Stimulated activated CD4-positive, alpha-beta T cell treated with anti-CD3 and anti-CD28 coated beads, TNF-alpha, amount 100 ng/mL, for 1 hour (primary cell): ENCODE measurements at places on chromosomes 11 and 22.

DNA sequence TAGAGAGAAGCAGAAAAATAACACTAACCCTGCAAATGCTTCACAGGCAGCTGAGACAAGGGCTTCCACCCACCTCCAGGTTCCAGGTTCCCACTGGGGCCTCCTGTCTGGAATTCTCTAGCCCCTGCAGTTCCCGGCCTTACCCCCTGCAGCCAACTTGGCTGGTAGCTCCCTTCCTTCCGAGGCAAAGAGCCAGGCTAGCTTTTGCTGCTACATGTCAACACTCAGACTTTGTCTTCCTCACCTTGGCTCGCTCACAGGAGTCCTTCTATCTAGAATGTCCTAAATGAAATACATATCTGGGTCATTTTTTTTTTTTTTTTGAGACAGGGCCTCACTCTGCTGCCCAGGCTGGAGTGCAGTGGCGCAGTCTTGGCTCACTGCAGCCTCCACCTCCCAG is 9.9 kb upstream of the TTLL1 start:
- DNase-seq: no peak

DNA sequence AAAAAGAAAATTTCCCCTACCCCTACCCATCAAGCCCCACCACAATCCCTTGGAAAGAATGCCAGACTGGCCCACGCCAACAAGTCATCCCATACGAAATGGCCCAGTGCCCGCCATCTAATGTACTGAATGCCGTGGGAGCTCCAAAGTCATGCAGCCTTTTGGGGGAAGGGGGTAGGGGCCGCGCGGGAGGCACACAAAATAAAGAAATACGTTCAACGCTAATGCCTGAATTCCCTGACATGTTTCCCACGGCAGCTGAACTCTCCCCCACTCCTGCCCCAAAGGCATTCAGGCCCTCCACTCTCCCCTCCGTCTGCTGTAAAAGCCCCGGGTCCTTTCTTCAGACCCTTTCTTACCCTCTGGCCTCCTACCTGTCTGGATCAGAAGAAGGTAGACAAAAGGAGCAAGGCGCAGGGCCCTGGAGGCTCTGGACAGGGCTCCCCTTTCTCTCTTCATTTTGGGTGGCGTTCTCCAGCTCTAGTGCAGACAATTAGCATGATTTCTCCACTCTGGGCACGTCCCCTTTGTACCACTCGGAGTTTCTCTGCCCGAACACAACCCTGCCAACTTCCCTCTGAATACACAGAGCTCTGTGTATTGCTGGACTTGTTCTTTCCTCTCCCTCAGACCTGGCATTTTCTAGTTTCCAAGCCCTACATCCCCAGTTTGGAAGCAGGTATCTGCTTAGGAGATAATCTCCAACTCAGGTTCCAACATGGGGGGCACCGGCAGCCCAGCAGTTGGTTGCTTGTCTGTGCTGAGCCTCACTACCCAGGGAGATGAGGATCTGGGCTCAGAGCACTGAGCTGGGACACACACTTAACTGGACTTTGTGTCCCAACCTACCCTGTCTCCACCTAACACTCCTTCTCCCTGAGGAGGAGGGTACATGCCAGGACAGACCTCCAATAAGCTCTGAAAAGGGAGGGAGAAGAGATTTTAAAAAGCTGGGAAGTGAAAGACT is at the start of gene HEPACAM:
Gene HEPACAM, minus strand, starts transcription at position 500 of the 967 bp plus-strand sequence. Its CDS starts 41 bp downstream, at position 459.
- DNase-seq: no peak

DNA sequence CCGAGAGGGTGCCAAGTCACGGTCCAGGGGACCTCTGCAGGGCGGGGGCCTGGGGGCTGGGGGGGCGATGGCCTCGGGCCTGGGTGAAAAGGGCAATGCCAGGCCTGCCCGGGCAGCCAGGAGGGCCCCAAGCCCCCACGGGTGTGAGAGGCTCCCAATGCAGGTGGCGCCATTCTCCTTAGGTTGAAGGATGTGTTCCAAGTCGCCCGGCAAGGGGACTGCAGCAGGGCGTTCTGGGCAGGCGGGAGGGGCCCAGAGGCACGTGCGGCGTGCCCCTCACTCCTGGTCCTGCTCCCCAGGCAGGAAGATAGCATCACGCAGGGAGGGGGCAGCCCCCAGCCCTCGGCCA is 730 bp upstream of the TNNI2 start:
- no peak for DNase-seq

DNA sequence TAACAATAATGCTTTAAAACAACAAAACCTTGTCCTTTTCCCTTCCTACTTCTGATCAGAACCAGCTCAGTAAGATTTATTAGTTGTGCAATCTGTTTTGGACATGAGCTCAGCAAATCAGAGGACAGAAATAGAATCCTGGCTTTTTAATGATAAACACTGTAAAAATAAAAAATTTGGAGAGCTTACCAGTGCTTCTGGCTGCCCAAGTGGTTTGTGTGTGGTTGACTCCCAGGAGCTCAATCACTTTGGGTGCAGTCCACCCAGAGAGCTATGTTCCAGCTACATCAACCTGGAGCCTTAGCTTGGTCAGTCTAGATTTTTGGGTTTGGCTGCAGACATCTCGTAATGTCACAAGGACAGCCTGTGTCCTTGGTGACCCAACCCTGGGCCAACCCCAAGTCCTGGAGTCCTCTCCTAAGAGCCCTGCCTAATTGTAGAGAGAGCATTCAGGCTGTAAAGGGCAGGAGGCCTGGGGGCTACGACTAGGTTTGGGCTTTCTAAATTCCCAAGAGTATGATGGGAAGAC is 28.5 kb downstream of the CD44 start:
- DNase-seq: no peak

- no peak for DNase-seq
These were observed 23.1 kb downstream of the MN1 start for GRCh38 chr22:27778294-27779090.

DNA sequence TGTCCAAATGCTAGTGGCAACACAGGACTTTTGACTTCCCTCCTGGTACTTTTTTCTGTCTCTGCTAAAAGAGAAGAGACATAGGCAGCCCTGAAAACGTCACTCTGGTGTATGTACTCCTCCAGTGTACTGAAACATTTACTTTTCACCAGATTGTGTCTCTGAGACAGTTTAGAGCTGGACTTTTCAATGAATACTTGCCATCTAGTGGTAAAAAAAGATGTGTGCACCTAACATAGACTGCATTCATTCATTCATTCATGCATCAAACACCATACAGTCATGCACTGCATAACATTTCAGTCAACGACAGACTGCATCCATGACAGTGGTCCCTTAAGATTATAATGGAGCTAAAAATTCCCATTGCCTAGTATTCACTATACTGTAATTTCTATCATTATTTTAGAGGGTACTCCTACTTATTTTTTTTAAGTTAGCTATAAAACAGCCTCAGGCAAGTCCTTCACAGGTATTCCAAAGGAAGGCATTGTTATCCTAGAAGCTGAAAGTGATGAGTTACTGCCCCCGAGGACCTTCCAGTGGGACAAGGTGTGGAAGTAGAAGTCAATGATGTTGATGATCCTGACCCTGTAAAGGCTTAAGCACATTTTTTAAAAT is 186.2 kb downstream of the SPON1 start:
- DNase-seq: no peak

DNA sequence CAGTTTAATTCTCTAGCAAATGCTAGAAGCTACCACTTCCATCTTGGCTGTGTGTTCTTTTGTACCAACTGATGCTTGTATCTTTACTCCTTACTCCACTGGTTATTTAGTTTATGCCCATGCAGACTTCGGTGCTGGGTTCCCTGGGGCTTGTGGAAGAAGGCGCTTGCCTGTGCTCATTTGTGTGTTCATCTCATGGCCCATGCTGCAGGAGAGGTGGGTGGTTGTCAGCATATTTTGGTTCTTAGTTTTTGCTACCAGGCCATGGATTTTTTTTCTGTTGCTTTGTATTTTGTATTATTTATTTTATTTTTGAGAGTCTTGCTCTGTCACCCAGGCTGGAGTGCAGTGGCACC is 22.4 kb downstream of the MICAL2 start:
- DNase-seq: no peak

DNA sequence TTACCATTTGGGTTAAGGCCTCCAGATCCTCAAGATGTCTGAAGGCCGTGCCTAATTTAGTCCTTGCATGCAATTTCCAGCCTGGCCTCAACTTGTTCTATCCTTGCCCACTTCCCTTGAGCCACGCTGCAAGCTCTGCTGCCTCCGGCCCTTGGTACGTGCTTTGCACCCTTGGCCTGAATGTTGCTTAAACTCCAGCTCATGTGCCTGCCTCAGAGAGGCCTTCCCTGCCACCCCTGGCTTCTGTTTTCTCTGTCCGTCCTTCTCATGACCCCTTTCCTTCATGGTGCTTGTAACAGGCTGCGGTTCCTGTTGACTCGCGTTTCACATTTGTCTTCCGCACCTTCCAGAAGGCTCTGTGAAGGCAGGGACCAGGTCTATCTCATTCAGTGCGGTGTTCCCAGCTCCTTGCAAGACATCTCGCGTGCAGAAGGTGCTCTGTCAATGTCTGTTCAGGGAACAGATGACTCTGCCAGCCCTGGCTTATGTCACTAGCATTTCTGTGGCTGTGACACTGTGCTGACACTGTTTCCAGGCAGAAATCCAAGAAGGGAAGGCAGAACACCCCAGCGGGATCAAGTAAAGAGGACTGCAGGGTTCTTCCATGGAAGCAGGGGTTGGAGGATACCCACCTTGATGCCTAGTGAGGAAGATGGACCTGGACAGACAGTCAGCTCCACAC is 61.8 kb downstream of the FBLN1 start:
- no peak for DNase-seq

DNA sequence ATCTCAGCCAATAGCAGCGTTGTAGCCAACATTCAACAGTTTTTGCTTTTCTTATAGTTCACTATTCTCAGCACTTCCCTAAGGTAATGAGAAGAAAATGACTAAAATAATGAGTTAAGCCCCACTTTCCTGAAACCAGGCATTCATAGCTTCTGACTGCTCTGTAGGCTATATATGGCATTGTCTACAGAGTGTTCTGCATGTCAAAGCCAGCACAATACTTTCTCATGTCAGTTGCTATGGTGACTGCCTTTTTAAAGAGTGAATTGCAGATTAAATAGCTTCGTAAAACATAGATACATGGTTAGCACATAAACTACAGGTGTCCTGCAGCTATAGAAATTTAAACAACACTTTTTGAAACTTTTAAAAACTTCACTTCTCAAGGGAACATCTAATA is 1256.1 kb upstream of the CNTN5 start:
- DNase-seq: no peak

GRCh38 chr22:38442967-38443627 is 11.9 kb downstream of the KCNJ4 start:
- no peak for DNase-seq

GRCh38 chr11:72856065-72856464 is 41.9 kb downstream of the ATG16L2 start:
- DNase-seq: no peak

- no peak for DNase-seq
These were observed 1266.5 kb downstream of the JRKL start for GRCh38 chr11:97656356-97656755.

DNA sequence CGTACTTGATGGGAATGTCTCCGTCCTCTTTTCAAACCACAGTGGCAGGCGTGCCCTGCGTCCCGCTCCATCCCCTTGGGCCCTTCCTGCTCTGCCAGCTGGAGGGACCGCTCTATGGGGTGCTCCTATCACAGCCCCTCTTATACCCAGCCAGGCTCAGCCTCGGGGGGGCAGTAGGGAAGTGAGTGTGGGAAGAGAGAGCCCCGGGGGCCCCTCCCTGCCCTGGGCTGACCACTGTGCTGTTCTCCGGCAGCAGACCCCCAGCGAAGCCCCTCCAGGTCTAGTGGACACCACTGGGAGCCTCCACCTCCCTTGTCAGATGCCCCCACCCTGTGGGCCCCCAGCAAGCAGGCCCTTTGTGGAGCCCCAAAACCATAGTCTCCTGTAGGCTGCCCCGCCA is 572.5 kb downstream of the BRD1 start:
- no peak for DNase-seq

- peak; percentile 8 for DNase-seq
These were observed 9.7 kb upstream of the NEFH start for GRCh38 chr22:29470159-29470855.

- no peak for DNase-seq
These were observed 512 bp upstream of the GRIA4 start for GRCh38 chr11:105609341-105609781.

- DNase-seq: no peak
These were observed 126.6 kb downstream of the KCNC1 start for GRCh38 chr11:17861036-17861755.

DNA sequence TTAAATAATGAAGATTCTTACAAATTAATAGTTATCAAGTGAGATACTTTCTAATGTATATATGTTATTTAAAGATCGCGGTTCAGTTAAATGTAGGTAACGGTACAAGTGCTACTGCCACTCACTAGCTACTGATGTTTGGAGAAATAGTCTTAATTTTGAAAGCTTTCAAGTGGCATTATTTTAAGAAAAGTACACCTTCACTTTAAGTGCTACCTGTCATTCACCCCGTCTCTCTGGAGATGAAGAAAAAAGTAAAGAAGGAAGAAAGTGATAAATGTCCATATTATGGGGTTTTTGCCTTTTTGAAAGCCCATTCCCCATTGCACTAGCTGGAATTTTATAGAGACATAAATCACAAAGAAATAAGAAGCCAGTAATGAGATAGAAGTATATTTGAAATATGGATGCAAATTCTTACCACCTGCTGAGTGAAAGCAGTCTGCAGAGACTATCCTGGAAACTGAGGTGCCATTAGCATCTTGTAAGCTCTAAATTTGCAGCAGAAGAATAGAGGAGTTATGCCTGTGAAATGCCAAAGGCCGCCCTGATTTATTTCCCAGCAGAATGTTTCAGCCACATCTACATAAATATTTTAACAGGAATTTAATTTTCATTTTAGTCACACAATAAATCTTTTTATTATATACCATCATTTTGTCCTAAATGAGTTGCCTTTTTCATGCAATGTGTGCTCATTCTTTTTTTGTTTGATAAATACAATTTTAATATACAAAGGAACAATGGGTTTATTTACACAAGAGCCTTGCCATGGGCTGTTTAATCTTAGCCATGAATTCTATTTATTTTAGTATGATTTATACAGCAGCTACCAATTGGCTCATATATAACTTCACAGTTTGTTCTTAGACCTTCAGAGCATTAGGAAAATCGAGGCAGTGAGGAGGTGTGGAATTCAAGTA is 489.9 kb upstream of the RAG2 start:
- DNase-seq: no peak

DNA sequence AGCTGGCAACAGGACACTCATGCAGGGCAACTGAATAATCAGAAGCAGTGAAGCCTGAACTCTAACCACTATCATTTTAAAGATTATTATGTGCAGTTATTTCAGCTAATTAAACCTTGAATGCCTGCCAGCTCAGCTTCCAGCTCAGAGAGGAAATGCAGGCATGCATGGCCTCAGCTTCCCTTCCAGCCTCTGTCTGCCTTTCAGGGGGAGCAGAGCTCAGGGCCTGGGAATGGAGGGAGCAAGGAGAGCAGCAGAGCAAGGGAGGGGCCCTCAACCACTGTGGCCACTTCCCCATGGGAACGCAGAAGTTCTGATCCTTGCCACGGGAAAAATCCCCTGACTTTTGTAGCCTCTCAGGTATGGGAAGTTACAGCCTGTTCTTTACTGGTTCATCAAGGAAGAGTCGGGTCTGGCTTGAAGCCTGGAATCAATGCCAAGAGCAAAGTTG is 32.5 kb upstream of the APLNR start:
- DNase-seq: no peak

GRCh38 chr11:45209891-45210699 is 63.7 kb downstream of the PRDM11 start:
- DNase-seq: no peak

- DNase-seq: no peak
These were observed 4.6 kb upstream of the DIXDC1 start for GRCh38 chr11:111932611-111932950.

- no peak for DNase-seq
These were observed 1900.7 kb upstream of the RAG2 start for GRCh38 chr11:38498721-38499120.
